ENCODE measurements at places on chromosomes 4 and X.

DNA sequence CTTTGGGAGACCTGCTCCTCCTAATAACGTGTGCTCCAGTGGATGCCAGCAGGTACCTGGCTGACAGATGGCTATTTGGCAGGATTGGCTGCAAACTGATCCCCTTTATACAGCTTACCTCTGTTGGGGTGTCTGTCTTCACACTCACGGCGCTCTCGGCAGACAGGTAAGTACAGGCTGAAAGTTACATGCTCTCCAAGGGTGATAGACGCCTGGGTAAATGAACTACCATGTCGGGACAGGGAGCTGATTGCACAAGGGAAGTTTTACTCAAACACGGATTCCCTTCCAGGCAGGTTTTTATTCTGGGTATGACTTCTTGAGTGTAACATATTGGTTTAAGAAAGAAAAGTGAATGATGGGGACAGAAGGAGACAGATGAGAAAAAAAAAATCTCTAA, 836 bp downstream of the GRPR start:
- no peak for DNase-seq

DNA sequence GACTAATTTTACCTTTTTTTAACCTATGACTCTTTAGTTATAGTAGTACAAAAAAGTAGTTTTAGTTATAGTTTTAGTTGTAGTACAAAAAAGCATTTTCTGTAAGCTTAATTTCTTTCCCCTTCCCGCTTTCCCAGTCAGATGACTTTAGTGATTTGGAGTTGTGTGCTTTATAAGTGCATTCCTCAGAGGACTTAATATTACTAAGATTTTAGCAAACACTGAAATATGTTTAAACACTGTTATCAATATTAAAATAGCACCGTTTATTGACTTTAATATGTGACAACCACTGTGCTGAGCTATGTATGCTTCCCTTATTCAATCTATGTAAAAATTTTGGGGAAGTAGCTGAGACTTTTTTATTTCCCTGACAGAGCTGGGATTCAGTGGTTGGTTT, 22.8 kb downstream of the GUF1 start:
- no peak for DNase-seq

GRCh38 chr4:113289766-113290165, 240.3 kb downstream of the ANK2 start:
- DNase-seq, result no peak

DNA sequence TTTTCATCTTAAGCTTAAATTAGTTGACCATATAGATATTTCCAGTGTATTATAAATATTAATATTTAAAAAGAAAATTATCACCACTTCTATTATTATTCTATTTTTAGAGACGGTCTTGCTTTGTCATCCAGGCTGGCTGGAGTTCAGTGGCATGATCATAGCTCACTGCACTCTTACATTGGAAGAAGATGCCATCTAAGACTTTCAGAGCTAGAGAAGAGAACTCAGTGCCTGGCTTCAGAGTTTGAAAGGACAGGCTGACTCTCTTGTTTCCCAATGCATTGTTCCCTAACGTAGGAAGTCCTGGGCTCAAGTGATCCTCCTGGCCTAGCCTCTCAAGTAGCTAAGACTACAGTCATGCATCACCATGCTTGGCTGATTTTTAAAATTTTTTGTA, 75.9 kb downstream of the FIP1L1 start:
- DNase-seq, result no peak

GRCh38 chr4:113300471-113300928, 251.0 kb downstream of the ANK2 start:
- no peak for DNase-seq

DNA sequence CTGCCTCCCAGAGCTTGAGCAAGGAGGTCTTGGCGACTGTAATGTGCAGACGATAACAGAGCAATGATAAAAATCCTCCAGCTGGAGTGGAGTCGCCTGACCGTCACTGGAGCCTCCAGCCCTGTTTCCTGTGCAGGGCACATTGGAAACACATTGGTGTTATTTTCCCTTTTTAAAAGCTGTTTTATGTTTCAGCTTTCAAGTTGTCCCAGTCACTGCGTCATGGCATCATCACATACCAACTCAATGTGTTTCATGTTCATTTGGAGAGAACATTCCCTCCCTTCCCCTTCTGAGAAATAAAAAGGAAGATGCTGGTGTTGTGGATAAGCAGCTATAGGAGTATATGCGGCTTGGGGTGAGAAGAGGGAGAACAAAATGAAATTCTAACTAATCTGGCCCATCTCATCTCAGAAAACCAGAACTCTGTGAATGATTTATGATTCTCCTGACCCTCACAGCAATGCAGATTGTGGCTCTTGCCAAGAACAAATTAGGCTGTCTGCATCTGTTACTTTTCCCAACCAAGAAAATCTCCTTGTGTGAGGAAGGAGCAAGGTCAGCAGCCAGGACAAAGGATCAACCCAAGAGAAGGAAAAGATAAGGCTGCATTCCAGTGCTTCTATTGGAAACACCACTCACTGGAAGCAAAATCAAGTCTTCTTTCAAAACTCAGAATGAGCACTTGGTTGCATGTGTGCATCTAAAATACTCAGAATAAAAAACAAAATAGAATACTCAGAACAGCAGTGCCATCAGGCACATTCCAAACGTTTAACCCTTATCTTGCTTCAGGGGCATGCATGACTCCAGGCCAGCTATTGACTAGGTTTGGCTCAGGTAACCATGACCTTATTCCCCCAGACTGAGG, 134.4 kb downstream of the RASL11B start:
- no peak for DNase-seq

DNA sequence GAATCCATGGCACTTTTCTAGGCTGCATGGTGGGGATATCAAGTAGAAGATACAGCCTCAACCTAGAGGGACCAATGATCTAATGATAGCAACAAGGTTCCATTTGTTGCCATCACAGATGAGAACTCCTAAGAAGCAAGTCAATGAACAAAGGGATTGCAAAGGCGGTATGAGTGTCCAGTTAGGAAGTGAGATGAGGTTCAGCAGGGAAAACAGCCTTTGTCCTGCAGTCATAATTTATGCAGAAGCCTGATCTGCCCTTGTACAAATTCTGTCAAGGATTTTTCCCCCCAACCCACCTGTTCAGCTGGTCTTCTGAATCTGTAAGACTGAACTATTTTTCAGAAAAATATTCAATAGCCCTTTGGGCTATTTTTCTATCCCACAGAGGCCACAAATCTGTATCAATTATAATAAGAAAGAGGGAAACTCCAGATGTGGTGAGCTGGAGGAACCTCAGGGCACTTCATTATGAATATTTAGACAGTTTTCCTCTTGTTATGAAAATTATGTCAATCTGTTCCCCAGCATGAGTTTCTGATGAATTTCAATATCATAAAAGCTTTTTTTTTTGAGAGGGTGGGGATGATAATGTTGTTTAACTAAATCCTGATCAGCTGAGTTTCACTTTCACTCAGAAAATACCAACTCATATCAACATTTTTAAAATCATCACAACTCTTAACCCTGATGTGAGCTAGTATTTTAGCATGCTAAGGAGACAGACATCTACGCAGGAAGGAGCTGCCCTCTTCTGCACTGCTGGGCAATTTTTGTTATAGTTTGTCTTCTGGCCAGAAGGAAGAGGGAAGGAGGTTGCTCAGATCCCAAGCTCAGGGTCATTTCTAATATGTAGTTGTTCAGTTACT, 127.2 kb upstream of the MAP3K15 start:
- DNase-seq, result no peak

GRCh38 chr4:52037689-52038102, 403 bp downstream of the SGCB start:
- DNase-seq, result no peak

DNA sequence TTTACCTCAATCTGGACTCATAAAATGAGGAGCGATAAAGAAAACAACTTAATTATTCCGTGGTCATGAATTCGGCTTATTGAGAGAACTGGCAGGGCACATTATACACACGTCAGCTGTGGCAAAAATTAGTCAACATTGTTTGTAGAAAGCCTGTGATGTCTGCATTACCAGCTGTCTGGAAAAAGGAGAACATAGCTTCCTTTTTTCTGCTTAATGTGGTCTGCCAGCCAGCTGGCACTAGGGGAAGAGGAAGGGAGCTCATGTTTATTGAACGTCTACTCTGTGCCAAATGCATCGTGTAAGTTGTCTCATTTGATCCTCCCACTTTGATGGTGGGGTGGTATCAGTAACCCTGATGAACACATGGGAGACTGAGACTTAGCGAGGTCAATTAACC, 367.6 kb downstream of the ARHGAP24 start:
- peak; percentile 64 for DNase-seq

DNA sequence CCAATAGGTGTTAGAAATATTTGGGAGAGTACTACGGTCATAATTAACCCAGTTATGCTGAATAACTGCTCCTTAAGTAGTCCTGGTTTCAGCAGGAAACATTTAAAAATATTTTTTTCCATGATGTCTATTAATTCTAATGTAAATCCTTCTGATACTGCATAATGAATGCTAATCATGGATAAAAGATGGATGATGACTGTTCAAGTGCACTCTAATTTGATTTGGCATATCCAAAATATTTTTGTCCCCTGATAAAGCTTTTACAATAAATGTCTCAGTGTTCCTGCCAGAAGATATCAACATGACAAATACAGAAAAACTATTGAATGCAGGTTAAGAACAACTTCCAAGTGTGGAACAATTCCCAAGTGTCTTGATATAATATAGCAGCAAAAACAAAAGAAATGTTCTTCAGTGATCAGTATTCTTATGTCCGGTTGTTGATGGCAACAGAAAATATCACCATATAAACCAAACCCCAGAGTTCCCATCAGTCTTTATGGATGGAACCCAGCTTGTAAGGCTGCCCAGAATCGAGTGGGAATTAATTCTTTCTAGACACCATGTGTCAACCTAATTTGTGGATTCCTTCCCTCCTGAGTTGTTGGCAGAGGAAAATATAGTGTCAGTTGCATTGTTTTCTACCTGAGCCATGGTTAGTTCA, 205.4 kb upstream of the GK2 start:
- DNase-seq, result no peak

DNA sequence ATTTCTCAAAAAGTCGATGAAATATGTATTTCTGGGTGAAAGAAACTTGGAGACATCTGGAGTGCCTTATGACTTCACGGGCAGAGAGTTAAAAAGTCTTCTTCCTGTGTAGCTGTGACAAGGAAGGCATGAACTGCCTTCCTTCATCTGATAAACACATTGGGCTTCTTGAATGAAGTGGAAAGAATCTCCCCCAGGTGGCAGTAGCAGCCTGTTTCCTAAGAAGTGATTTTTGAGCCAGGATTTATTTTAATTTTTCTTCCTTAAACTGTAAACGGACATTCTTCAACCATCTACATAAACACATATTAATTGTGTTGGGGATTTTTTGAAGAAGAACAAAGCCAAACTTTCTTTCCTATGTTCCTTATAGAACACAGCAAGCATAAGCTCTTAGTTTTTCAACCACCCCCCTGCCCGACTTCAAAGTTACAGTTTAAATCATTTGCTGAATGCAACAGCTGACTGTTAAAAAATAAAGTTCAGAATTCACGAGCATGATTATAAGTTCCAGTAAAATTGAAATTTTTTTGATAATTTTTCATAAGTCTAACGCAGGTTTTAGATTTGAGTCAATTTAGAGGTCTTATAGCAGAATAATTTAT, 980 bp upstream of the GIMD1 start:
- DNase-seq, result no peak

DNA sequence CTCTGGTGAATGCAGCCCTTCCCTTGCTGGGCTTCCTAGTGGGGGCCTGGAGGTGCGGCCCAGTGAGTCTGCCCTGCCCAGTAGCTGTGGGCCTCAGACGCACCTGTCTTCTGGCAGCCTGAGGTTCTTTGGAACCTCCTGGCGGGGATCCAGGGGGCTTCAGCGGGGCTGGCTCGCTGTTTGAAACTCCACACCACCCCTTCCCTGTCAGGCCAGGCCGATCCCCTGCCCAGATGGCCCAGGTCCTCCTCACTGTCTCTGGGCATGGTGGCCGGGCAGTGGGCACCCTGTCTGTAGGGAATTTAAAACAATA, 10.7 kb upstream of the NKX1-1 start:
- no peak for DNase-seq

DNA sequence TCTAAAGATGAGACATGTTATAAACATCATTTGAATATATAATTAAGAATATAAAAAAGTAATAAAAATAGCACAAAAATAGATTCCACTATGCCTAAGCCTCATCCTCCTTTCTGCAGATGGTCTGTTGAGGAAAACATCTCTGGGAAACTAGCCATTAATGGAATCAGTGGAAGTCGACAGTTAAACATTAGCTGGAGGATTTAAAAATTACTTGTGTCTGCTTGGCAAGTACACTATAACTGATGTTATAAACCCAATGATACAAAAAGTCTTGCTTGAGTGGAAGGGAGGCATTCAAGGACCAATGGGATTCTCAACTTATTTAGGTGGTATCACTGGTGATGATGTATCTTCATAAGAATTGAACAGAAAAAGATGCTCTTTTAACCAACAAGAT, 1598.3 kb downstream of the PCDH18 start:
- DNase-seq, result no peak

DNA sequence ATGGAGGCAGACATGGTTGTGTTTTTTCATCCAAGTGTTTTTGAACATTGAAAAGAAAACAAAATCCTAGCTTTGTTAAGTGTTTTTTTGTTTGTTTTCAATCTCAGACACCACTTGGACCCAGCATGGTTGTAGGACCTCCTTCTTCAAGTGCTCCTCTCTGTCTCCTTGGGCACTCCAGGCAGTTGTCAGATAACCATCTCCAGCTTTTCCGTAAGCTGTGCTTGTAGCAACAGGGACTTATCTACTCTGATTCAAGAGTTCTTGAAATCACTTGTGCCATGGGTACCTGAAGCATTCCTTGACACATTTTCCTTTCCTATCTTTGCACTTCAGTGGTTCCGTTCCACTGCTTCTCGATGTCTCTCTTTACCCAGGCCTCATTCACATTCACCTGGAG, 334.9 kb upstream of the DDX53 start:
- peak; percentile 17 for DNase-seq

DNA sequence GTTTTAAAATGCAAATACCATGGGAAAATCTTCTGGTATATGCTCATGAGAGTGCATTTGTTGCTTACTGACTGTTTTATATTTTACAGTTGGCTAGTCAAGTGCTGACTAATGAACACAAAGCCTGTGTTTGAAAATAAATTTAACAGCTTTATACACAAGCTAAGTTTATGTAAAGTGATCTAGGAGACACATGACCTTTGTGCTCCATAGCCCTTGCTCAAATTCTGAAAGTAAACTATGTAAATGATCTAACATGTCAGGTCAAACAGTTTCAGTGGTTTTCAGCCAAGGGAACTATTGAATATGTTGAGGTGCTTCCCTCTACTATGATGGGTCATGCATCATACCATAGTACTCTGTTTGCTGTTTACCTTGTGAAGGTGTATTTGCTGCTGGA, 36.7 kb downstream of the DIAPH2 start:
- DNase-seq, result no peak

Measured in NCI-H2029 treated with DMSO at 0.1 percent for 48 hours (cell line).